EH (cell line): ENCODE measurements at places on chromosomes 1 and 21.

- peak; percentile 33 for DNase-seq
Measured at GRCh38 chr21:39319814-39320332, 6.4 kb upstream of the BRWD1 start.

DNA sequence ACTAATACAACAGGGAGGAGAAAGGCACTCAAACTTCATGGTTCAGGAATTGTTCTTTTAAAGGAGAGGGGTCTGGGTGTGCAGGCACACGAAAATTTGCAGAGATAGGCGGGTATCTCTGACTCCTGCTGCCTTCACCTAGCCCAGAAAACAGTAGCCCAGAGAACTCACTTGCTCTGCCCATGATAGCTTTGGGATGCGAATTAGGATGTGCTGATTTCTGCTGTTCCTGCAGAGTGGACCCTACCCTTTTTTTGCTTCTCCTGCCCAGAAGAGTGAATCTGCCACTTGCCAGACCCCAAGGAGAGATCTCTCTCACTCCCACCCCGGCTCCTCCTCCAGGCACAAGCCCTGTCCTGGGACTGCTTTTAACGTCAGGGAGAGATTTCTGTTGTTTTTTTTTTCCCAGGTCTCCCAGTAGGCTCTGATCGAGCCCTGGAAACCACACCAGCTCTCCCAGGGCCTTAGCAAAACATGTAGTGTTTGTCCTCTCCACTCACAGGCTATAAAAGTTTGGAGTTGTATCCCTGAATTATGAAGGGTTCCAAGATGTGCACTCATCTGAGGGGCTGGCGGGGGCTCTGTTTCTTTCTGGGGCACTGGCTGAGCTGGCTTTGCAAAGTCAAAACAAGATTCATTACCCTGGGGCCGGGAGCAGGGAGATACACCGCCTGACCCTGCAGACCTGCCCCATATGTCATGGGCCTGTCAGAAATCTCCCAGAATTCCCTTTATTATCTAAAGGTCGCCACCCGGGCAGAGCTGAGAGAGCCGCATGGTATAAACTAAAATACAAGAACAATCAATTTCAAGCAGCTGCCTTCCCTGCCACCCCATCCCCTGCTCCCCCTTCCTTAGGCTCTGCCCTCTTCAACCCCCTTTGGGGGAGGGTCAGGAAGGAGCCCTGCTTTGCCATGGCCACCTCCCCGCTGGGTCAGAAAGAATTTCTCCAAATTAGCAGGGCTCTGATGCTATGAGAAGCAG, 17.9 kb downstream of the PLXNA2 start:
- DNase-seq, result peak; percentile 40

DNA sequence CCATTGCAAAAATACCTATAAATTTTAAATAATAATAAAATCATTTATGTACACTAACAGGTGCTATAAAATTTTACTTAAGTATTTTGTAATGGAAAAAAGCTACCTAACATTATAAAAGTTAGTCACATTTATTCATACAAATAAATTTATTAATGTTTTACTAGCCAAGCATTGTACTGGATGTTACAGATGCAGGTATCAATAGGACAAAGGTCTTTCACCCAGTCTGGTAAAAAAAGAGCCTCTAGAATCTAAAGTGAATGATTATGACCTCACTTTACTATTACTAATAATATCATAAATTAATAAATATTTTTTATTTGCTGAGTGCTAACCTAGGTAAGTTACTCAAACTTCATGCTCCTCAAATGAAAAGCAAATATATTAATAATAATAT, 170.6 kb downstream of the KCNT2 start:
- DNase-seq, result no peak

DNA sequence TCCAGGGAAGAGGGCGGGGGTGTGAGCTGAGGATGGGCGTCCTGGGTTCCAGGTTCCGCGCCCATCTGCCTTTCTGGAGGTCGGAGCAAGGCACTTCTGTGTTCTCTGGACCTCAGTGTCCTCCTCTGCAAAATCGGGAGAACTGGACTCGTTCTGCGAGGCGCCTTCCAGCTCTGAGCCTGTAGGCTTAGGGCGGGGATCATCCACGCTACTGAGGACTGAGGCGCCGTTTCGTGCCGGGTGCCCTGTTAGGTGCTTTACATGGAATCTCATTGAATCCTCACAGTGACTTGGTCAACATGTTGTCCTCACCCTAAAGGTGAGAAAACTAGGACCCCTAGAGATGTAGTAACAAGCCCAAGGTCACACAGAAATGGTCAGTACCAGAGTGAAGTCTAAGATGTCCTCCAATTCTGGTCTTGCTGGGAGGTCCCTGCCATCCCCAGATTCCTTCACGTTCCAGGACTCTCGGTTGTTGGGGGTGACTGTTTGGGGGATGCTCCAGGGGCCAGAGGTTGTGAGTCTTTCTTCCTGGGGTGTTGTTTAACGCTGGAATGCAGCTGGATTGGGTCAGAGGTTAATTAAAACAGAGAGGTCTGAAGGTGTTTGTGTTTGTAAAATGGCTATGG, 677 bp downstream of the PRKAA2 start:
- no peak for DNase-seq

DNA sequence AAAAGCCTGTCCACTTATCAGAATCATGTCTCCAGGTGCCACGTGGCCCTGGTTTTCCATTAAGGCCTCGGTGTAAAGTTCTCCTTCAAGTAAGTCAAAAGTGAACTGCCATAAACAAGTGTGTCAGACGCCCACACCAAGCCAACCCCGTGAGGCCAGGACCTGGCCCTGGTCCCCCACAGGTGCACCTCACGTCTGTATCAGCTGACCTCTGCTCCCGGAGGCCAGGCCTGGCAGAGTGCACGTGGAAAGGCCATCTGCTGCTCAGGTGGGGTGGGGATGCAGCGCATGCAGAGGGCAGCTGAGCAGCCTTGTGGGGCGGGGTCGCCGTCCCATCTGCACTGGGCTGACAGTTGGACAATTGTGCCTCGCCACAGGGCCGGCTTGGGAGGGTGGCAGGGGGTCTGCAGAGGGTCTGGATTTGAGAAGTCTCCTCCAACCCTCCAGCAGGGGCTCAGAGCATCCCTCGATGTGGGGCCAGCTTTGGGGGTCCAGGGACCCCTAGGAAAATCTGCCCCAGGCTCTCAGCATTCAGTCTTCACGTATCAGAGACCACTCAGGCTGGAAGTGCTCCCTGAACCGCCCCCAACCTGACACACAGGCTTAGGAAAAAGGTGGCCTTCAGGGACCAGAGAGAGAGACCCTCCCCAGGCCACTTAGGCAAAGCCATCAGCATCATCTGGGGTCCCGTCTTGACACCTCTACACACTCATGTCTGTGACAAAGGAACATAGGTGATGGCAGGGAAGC, 3.0 kb downstream of the SLC19A1 start:
- DNase-seq, result no peak

DNA sequence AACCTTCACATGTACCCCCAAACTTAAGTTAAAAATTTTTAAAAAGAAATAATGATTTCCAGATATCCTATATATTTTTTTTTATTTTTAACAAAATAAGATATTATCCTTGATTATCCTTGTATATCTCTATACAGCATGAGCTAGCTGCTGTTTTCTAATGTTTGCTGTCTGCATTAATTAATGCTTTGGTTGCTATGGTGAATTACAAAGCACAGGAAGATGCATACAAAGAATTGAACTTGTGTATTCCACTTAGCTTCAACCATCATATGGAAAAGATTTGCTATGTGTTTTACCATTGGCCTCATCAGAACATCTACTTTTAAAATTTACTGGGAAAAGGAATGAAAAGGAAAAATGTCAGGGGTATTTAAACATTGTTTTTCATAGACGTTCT, 35.4 kb downstream of the VPS45 start:
- DNase-seq, result no peak

- DNase-seq, result no peak
Measured at GRCh38 chr1:183675883-183676585, 22.9 kb upstream of the APOBEC4 start.

DNA sequence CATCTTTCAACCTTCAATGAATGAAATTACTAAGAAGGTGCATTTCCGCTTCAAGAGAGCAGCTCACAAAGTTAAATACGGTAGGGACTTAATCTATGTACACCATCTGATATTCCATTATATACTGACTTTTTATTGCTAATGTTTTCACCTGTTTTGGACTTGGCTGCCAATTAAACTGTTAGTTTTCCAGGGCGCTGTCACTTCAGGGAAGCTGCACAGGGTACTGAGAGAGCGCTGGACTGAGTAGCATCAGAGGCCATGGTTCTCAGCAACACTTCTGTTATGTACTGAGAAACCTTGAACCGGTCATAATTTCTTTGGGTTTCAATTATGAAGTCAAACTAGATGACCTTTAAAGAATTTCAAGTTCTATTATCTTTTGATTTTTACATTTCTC, 8.2 kb downstream of the SSX2IP start:
- DNase-seq, result no peak

- peak; percentile 71 for DNase-seq
Measured at GRCh38 chr1:54135436-54136120, 17.2 kb downstream of the CDCP2 start.

DNA sequence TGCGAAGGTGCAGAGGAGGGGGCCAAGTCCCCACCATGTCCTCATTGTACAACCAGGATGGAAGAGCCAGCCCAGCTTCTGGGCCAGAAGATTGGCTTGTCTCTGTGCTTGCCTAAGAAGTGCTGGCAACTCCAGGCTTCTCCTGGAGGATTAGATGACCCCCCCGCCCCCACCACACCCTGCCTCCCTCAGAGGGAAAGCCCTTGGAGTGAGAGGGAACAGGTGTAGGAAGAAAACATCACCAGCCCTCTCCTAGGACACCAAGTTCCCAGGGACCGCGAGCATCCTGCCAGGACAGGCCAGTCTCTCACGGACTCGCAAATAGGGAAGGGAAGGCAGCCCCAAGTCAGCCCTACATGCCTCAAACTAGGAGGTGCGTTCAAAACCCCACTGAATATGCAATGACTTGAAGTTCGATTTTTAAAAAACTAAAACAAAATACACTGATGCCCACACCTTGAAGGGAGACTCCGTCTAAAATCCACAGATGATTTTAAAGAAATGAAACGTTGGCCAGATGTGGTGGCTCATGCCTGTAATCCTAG, 20.7 kb upstream of the SLC25A33 start:
- no peak for DNase-seq

DNA sequence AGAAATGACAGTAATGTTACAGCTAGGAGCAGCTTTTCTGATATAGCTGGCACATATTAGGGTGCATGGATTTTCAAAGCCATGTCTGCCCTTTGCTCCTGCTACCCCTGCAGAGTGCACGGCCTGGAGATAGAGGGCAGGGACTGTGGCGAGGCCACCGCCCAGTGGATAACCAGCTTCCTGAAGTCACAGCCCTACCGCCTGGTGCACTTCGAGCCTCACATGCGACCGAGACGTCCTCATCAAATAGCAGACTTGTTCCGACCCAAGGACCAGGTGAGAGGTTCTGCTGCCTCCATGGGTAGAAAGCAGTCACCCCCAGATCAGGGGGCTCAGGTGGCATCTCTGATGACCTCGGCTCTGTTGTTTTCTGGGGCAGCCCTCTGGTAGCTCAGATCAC, 9.8 kb downstream of the MTARC1 start:
- no peak for DNase-seq

DNA sequence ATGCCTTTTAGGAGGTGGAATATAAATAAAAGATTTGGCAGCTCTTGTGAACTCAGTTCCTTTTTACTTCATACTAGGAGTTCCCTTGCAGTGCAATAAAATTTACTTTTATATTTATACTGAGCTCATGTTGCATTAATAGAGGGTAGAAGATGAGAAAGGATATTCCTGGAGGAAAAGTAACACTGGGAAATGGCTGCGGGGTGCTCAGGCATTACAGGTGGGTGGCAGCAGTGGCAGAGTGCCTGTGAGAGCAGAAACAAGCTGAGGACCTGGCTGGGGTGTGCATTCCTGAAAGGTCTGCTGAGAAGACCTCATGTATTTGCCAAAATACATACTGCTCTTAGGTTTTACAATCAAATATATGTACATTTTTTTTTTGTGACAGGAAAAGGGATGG, 126.9 kb downstream of the COQ8A start:
- no peak for DNase-seq

DNA sequence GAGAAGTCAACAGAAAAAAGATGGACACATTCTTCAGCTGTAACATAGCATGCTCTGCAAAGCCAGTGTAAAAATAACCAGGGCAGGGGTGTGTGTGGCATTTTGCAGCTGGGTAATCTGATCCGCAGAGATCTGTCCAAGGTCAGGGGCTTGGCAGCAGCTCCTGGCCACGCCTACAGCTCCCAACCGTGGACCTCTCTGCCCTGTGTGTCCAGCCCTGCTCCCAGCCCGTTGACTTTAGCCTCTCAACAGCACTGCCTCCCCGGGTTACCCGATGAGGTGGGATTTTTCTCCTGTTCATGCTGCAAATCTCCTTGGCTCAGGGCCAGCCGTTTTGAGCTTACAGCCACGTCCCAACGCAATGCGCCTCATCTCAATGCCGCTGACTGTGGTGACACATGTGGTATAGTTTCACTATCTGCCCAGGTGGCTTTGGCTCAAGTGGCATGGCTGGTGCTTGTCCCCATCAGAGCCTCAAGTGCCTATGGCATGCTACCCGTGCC, 68.1 kb downstream of the VWA5B1 start:
- peak; percentile 63 for DNase-seq

DNA sequence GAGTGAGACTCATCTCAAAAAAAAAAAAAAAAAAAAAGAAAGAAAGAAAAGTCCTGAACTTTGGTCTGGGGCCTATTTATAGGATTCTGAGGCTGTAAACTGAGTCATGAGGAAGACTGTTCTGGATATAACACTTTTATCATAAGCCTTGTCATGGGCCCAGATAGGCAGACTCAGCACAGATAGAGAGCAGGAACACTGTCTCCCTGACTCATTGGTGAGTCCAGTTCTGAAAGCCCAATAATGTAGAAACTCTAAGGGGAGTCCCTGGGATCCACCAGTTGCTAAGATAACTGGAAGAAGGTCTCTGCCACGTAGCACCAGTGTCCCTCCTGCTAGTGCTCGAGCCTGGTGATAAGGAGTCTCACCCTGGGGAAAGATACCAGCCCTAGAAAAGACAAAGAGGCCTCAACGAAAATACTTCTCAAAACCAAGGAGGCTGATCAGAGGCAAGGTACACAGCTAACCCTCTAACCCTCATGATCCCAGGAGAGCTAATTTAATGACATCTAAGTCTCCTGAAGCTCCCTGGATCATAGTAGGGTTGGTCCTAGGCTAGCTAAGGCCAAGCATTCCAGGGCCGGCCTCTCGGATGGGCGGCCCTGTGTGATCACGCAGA, 43.5 kb downstream of the LPAR3 start:
- DNase-seq, result no peak

- DNase-seq, result no peak
Measured at GRCh38 chr1:93434987-93435386, 12.9 kb upstream of the FNBP1L start.
